ENCODE measurements at places on chromosomes 2 and 18. TPM values are rescaled to one million over a fixed set of nuclear protein-coding genes. Genes with fewer than 3 reads are reported as not detected.

Gene MDH1B
- total RNA-seq, result 6.9 TPM

Gene CHRNA1
- total RNA-seq, result not detected

Gene TXNDC2
- 0.06 TPM for total RNA-seq

Gene IL1RN
- not detected for total RNA-seq

Gene INHBB
- total RNA-seq, result not detected

Gene BCL2
- 9.9 TPM for total RNA-seq

Gene TDRD15
- total RNA-seq, result not detected

Gene ALPG
- total RNA-seq, result 218 TPM

Gene SERPINB4
- not detected for total RNA-seq

Gene ACMSD
- not detected for total RNA-seq

Gene C2orf49
- total RNA-seq, result 46.0 TPM

Gene LRRTM4
- not detected for total RNA-seq

Gene SH2D6
- total RNA-seq, result not detected

Gene BCL11A
- total RNA-seq, result not detected

Gene ARL5A
- total RNA-seq, result 90.8 TPM

Gene SNED1
- 0.07 TPM for total RNA-seq

Gene NTSR2
- not detected for total RNA-seq

DNA sequence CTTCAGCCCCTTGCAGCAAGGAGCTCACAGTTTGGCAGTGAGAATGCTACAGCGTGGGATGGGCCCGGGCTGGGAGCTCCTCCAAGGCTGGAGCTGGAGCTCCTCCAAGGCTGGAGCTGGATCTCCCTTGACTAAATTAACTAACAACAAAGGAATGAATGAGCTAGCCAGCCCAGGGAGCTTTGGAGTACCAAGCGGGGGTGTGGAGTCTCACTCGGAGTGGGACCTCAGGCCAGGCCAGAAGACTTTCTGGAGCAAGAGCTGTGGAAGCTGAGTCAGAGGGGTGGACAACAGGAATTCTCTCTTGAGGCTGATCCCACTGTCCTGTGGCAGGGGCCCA is 244.7 kb upstream of the HS6ST1 start:
- DNase-seq, result peak; percentile 73

DNA sequence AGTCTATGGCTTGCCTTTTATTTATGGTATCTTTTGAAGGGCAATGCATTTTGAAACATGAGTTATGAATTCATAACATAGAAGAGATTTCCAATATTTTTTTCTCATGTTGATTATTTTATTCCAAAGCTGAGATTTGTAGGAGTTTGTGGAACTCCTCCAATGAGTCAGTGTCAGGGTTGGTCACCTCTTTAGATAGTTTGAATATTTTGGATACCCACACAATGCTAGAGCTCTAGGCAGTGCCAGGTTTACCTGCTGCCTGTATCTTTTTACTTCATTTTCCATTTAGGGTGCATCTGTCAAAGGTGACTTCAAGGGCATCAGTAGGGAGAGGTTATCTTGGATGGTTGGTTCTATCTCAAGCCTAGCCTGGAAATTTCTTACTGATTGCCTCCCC is 152.7 kb downstream of the CERS6 start:
- DNase-seq, result no peak

GRCh38 chr2:240553956-240554480 is 3.8 kb downstream of the ANKMY1 start:
- no peak for DNase-seq

- no peak for DNase-seq
These were observed 192.4 kb downstream of the AFF3 start for GRCh38 chr2:99949963-99950362.

DNA sequence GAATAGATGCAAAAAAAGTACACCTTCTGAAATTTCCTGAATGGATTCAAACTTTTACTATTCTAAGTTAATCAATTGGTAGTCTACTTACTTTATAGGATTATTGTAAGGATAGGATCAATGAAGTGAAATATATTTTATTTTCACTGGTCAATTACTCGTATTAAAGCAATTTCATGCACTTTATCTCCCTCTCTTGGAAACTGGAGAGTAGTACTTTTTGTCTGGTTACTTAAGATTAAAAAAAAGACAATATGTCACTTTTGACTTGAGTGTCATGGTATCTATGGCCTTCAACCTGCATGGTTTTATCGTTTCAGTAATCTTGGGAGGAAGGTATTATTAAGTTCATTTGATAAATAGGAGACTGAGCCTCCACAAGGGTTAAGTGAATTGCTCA is 1.0 kb upstream of the KYNU start:
- no peak for DNase-seq

GRCh38 chr2:236281423-236281822 is 17.2 kb upstream of the ASB18 start:
- DNase-seq, result no peak

DNA sequence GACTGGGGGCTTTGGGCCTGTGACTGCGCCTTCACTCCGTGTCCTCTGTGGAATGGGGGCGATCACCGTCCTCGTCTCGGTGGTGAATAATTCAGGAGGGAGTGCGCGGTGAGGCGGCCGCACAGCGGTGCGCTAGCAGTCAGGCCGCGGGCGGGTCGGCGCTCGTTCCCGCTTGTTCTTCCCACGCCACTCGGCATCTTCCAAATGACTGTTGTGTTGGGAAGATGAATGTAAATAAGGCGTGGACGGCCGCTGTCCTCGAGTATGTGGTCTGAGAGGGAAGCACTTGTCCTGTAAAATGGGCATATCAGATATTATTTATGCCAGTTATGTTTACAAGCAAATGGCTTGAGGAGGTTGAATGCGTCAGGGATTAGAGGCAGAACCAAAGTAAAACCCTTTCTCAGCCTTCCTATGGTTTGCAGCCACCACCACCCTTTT is 608 bp upstream of the VPS4B start:
- DNase-seq, result no peak

GRCh38 chr2:109508556-109508955 is 105.2 kb downstream of the SEPTIN10 start:
- DNase-seq, result no peak

GRCh38 chr2:2638547-2639220 is 307.6 kb upstream of the MYT1L start:
- no peak for DNase-seq

DNA sequence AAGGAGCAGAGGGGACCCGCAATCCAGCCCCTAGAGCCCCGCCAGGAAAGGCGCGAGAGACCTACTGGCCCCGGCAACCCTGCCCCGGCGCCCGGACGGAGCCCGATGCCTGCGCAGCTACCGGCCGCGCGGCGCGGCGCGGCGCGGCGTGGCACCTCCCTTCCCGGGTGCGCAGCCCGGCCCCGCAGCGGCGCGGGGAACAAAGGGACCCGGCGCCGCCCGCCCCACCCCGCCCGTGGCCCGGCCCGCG is 307 bp downstream of the CDH2 start:
- peak; percentile 19 for DNase-seq

- no peak for DNase-seq
These were observed 169.8 kb downstream of the TRIM43 start for GRCh38 chr2:95761556-95761955.

DNA sequence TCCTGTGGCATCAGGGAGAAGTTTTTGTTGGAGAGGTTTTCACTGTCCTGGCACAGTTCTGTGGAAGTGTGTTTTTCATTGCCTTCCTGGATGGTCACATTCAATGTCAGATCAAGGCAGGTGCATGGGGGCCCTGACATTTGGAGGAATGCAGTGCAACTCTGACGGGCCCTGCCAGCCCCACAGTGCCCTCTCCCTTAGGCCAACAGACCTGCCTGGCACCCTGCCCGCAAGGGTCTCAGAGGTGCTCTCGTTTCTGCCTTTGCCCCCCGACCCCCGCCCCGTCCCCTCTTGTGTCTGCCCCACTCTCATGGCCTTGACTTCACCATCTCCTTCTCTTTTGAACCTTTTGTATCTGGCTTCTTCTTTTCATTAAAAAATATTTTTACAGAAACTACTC is 257.2 kb upstream of the HDAC4 start:
- no peak for DNase-seq

GRCh38 chr2:82215212-82215611 is 1910.7 kb upstream of the LRRTM1 start:
- no peak for DNase-seq

DNA sequence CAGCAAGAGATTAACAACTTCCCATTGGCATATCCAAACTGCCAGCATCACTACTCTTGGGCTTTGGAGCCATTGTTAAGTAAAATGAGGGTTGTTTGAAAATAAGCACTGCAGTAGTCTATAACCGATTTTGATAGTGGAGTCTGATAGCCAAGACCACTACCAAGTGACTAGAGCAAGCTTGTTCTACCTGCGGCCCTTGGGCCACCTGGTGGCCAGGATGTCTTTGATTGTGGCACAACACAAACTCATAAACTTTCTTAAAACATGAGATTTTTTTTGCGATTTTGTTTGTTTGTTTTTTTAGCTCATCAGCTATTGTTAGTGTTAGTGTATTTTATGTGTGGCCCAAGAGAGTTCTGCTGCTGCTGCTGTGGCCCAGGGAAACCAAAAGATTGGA is 11.0 kb downstream of the UBE2E3 start:
- no peak for DNase-seq

DNA sequence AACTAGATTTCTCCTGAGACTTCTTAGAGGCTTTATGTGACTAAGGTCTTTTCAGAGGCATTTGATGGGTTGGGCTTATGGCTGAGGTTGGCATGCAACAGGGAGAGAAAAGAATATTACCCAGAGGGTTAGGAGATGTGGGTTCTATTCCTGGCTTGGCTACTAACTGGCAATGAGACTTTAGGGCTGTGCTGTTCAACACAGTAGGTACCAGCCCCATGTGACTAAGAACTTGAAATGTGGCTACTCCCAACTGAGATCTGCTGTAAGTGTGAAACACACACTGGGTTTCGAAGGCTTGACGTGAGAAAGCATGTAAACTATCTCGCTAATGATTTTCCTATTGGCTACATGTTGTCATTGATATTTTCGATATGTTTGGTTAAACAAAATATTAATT is 324.9 kb upstream of the SLC14A2 start:
- DNase-seq, result no peak

DNA sequence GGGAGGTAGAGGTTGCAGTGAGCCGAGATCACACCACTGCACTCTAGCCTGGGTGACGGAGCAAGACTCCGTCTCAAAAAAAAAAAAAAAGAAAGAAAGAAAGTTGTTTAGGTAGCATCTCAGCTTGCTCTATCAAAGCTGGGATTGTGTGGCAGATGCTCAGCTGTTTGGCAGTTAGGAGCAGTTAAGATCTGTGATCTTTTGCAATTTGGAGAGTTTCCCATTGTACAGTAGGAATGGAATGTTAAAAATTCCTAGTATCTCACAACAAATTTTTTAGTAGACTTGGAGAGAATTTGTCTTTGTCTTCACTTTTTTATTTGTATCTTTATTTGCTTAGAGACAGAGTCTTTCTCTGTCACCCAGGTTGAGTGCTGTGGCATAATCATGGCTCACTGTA is 122.9 kb upstream of the UNC80 start:
- DNase-seq, result no peak

- no peak for DNase-seq
These were observed 48.4 kb downstream of the LRP1B start for GRCh38 chr2:142082368-142082767.

- peak; percentile 24 for DNase-seq
These were observed 5.5 kb downstream of the ZNF532 start for GRCh38 chr18:58870130-58870529.

- no peak for DNase-seq
These were observed 80.1 kb downstream of the EML4 start for GRCh38 chr2:42249284-42249683.

- DNase-seq, result no peak
These were observed 70.1 kb downstream of the PLEKHA3 start for GRCh38 chr2:178550352-178550751.

- DNase-seq, result no peak
These were observed 90.4 kb downstream of the FAM228A start for GRCh38 chr2:24265212-24265611.

DNA sequence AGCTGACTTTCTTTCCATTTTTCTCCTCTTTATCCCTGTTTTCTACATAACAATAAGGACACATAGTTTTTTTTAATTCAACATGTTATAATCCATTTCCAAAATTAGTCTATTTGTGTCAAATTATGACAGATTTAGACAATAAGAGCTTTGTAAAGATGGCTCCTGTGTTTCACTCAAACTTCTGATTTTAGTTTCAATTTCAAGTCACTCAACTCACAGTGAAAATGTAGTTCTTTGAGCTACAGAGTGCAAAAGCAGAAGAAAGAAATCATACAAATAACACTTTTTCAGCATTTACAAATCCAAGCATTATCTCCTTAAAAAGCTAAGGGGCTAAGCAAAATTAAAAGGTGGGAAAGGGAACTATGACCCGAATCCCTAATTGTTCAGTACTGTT is 340.7 kb upstream of the TRIB2 start:
- DNase-seq, result no peak

DNA sequence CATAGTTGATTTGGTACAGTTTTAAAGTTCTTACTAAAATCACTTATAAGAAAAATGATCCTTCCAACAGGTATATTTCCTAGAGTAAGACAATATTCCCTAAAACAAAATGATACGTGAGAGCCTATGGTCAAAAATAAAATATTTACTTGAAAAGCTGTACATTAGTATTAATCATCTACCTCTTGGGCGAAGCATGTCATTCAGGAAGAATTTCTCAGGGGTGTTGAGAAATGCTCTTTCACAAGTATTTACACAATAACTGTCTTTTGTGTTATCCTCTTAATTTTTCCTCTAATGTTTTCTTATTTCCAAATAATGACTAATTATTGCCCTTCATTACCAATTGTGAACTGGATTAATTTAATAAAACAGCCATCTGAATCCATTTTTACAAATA is 466.3 kb downstream of the SATB2 start:
- no peak for DNase-seq

DNA sequence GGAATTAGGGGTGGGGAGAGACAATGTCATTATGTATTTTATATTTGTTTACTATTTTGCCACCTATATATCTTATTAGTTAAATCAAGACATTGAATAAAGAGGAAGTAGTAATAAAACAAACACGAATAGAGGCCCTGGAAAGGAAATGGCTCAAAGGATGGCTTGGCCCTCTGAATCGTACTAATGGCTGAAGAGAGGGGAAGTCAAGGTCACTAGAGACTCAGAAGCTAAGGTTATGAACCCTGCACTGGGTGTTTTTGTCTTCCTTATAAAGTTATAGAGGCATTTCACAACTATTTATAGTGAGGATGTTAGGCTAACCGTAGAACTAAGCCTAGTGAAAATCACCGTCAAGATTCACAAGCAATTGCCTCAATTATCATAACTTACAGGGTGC is 685.9 kb downstream of the ARHGAP15 start:
- DNase-seq, result no peak

GRCh38 chr2:19881221-19881907 is 20.4 kb downstream of the TTC32 start:
- no peak for DNase-seq

DNA sequence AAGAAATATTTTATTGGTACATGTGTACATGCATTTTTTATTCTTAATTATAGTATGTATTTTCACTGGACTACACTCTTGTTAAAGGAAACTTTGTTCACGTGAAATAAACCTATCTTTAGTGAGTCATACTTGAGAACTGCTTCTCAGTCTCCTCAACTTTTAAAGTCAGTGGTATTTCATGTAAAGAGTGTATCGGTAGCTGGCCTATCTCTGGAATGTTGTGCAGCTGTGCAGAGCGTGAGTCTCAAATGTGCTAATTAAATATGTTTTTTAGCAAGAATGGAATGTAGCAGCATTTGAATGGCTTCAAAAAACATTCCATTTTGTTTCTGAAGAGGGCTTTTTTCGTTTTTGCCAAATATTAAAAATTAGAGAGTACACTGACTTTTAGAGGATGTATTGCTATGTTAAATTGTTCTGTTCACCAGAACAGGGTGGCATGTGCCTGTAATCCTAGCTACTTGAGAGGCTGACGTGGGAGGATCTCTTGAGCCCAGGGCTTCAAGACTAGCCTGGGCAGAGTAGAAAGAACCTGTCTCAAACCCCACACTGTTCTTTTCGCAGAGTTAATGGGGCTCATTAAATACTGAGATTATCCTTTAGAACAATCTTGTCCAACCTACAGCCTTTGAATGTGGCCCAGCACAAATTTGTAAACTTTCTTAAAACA is 14.3 kb downstream of the SPTBN1 start:
- no peak for DNase-seq

Measured in G401 (cell line).